ENCODE measurements at places on chromosomes 1 and 21. TPM values are rescaled to one million over a fixed set of nuclear protein-coding genes. Genes with fewer than 3 reads are reported as not detected.

DNA sequence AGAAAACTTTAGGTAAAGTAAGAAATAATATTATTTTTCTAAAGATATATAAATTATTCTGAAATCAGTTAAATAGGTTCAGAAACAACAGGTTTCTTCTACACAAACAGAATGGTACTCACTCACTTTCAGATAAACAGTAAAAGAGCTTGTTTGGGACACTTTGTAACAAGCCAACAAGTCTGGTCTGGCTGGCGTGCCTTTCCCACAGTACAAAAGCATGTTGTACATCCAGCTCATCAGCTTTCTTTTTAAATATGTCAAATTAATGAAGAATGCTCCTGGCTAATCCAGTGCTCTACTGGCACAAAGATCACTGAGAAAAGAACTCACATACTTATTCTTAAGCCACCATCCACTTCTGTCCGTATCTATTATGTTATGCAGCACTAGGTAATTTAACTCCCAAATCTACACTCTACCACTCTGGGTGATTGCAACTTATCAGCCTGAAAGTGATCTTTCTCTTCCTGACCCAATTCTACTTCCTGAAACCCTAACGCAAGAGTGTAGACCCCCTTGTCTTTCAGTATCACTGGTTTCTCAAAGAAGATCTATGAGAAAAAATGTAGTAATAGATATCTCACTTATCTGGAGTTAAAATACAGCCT lies 32.6 kb downstream of the TRIT1 start:
- no peak overlapping the region for H3K27ac ChIP-seq
- no peak overlapping the region for H3K4me3 ChIP-seq
- H3K4me1 ChIP-seq = peaks cover 14% of the 10 kb centered on the region
- DNase-seq = no peak
- H3K36me3 ChIP-seq = peaks cover 48% of the 10 kb centered on the region
- no peaks in the 10 kb centered on the region for H3K27me3 ChIP-seq

DNA sequence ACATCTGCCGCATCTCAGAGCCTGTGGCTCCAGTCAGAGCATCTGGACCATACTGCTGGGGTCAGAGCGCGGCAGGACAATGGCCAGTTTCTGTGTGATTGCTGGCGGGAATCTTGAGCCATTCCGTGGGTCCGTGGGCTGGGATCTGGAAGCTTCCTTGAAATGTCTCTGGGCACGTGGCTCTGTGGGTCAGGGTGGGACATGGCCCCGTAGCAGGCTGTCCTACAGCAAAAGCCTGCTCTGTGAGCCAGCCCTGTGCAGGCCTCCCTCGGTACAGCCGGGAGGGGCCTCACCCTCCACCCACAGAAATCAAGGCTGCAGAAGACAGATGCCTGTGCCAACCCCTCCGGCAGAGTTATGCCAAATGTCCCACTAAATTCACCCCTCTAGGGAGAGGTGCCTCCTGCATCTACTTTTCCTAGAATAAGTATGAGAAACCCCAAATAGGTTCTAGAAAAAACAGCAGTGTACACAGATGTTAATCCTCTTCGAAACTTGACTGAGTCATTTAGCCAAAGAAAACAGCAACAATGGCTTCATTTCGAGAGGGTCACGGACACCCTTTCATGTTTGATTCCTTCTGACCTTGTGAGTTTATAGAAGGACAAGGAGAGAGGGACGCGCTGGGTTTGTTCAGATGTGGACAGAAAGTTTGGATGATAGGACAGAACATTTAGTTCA lies 27.8 kb downstream of the COL18A1 start:
- H3K27ac ChIP-seq = no peak overlapping the region
- H3K27me3 ChIP-seq = no peaks in the 10 kb centered on the region
- no peak for DNase-seq
- no peaks in the 10 kb centered on the region for H3K4me1 ChIP-seq

DNA sequence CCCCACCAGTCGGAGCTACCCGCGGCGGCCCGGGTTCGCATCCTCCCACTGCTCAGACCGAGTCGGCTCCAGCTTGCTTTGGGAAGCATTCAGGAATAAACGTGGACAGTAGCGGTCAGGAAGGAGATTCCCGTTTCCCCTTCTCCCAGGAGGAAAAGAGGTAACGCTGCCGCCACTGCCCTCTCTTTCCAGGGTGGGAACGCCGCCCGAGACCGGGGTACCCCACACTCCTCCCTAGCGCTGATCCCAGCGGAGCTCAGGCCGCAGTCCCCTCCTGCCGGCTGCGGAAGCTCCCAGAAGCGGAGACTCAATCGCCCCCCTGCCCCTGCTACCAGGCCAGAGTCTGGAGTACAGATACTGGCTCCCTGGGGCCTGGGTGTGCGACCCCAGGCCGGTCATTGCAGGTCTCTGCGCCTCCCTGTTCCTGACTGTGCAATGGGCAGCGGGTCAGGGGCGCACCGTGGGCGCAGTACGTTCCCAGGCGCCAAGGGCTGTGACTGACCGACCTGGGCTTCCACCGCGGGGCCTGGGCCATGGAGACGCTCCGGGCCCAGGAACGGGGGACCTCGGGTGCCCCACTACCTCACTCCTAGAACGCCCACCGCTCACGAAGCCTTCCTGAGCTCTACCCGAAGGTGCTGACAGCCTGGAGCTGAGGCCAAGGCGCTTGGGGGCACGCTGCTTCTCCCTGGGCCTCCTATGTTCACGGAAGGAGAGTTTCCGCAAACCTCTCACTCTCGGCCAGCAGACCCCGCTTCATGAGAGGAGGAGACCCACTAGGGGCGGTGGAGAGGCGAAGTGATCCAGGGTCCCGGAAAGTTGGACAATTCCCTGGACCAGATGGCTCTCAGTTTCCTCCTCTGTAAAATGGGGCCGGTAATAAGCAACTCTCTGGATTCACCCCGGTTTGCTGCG lies 7.8 kb downstream of the DMRTA2 start:
- H3K27me3 ChIP-seq = peaks cover 61% of the 10 kb centered on the region
- H3K4me1 ChIP-seq = peaks cover 10% of the 10 kb centered on the region
- H3K4me3 ChIP-seq = no peak overlapping the region
- peaks cover 13% of the 10 kb centered on the region for H3K36me3 ChIP-seq

DNA sequence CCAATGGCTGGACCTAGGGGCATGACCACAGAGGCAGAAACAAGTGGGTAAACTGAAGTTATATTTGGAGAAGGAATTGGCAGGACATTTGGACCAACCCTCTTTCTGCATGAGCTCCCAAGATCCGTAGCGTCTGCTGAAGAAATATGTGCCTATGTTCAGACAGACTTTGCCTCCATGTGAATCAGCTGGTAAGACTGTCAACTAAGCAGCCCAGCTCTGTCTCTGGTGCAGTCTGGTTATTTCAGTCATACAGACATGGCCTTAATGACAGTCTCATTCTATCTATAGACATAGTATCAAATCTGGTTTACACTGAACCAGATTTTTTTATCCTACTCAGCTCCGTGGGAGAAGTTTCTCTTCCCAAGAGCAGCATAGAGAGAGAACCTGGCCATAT lies 63.1 kb upstream of the PBX1 start:
- H3K36me3 ChIP-seq = no peaks in the 10 kb centered on the region
- no peaks in the 10 kb centered on the region for H3K27me3 ChIP-seq
- DNase-seq = no peak
- no peaks in the 10 kb centered on the region for H3K4me1 ChIP-seq
- no peak overlapping the region for H3K27ac ChIP-seq

AGT gene
- total RNA-seq = not detected

Data from activated CD4-positive, alpha-beta T cell treated with anti-CD3 and anti-CD28 coated beads, Interleukin-2, amount 10 ng/mL, durations not matched to agents 24 days and 14 days (primary cell).